Kidney (tissue), 22 donors: ENCODE measurements at places on chromosomes 13 and 19. TPM values are rescaled to one million over a fixed set of nuclear protein-coding genes. Genes with fewer than 3 reads are reported as not detected.
A peak's percentile ranks its signal among the peaks of the same experiment; 100 is the strongest.

ANKLE1 gene
- 0.54 TPM for total RNA-seq

NAPSA gene
- 217 TPM for total RNA-seq

ZNF613 gene
- total RNA-seq: 6.9 TPM

MCEMP1 gene
- total RNA-seq: 0.38 TPM

- no peak for DNase-seq
Measured at GRCh38 chr19:11017275-11018035, 56.6 kb downstream of the SMARCA4 start.

- DNase-seq: no peak
Measured at GRCh38 chr19:38375748-38376147, 1.4 kb downstream of the PSMD8 start.

GRCh38 chr13:30142486-30143211, 164.7 kb downstream of the KATNAL1 start:
- DNase-seq: peak; percentile 75

DNA sequence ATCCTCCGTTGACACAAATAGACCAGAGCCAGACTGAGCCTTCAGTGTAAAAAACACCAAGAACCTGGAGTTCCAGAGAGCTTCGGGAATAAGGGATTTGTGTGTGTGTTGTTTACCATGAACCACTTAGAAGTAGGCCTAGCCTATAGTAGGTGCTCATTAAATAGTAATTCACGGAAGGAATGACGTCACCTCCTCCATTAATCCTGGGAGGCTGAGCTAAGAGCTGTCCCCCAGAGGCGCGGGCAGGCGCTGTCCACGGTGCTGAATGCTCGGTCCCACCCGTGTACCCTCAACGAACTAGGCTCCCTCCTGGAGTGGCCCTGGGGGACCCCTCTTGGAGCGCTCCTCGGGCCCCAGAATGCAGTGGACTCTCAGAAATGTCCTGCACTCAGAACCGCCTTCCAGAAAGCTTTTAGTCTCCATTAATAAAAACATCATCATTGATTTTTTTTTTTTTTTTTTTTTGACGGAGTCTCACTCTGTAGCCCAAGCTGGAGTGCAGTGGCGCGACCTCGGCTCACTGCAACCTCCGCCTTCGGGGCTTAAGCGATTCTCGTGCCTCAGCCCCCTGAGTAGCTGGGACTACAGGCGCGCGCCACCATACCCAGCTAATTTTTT, 6.5 kb downstream of the UNC13A start:
- DNase-seq: peak; percentile 61

TLE2 gene
- 76.6 TPM for total RNA-seq

GRCh38 chr13:85974608-85975366, 175.6 kb upstream of the SLITRK6 start:
- no peak for DNase-seq

GRCh38 chr19:17347877-17348276, 10.5 kb downstream of the GTPBP3 start:
- no peak for DNase-seq

DNA sequence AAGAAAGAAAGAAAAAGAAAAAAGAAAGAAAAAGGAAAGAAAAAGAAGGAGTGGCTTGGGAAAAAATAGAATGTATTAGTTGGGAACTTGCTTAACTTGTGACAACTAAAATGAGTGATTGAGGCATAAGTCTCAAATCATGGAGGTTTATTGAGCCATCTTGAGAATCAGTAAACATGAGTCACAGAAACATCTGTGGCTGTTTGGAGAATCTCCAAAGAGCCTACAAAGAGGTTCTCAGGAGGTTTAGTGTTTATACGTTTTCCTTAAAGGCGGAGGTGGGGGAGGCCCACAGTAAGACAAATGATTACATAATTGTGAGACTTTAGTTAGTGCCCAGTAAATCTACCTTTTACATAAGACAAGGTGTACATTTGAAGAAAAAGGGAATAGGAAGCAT, 38.6 kb downstream of the WDR87 start:
- DNase-seq: no peak

TGDS gene
- 12.2 TPM for total RNA-seq

DNA sequence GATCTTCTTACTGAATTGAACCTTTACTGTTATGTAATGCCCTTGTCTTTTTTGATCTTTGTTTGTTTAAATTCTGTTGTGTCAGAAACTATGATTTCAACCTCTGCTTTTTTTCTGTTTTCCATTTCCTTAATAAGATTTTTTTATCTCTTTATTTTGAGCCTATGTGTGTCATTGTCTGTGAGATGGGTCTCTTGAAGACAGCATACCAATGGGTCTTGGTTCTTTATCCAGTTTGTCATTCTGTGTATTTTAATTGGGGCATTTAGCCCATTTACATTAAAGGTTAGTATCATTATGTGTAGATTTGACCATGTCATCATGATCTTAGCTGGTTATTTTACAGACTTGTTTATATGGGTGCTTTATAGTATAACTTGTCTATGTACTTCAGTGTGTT, 1803.3 kb downstream of the SLITRK5 start:
- no peak for DNase-seq

ATP4A gene
- not detected for total RNA-seq

DNA sequence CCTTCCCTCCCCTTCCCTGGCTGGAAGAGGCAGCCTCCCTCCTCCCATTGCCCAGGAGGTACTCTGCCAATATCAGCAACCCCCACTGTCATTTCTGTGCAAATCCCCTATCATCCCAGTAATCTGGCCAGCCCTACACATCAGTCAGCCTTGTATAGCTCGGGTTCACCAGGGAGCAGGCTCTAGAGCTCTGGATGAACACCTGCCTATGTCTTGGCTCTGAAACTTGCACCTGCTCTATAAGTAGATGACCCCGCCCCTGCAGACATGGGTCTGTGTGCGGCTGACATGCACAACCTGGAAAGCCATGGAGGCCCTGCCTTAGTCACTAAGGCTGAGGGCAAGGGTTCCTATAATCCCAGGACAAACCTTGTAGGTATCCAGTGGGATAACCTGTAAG, 1042.9 kb downstream of the UQCRFS1 start:
- no peak for DNase-seq

DNA sequence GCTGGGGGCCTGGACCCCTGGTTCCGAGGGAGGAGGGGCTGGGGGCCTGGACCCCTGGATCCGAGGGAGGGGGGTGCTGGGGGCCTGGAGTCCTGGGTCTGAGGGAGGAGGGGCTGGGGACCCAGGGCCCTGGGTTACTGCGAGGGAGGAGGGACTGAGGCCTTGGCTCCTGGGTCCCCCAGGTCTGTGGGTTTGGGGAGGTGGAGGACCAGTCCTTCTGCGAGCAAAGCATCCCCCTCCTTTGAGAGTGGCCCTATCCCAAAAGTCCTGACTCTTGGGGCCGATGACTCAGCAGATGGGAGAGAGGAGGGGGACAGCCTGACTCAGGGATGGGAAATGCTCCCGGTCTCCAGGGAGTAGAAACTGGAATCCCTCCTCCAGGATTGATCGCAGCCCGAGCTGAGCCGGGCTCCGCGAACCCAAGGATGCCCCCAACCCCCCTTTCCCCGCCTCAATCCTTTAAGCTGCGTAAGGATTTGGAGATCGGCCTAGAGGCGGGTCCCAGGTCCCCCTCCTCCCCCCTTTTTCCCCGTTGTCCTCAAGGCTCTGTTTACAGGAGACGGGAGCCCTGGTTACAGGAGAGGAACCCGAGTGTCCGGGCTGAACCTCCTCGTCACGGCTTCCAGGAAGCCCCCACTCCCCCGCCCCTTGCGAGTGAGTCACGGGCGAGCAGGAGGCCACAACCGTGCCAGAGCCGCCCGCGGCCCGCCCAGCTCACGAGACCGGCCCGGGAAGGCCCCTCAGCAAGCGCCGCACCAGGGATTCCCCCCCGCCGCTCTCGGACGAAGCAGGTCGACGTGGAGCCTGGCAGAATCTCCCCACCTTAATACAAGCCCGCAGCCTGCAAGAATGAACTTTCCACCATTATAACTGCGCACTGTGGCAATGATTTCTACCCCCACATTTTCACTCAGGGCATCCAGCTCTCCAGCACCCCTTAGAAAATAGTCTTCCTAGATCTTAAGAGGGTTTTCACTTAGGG, 3.0 kb upstream of the ZFP36 start:
- peak; percentile 91 for DNase-seq

GRCh38 chr13:25990801-25991200, 61.0 kb downstream of the SHISA2 start:
- peak; percentile 75 for DNase-seq

GRCh38 chr13:80428349-80429096, 87.6 kb upstream of the SPRY2 start:
- DNase-seq: no peak

DNA sequence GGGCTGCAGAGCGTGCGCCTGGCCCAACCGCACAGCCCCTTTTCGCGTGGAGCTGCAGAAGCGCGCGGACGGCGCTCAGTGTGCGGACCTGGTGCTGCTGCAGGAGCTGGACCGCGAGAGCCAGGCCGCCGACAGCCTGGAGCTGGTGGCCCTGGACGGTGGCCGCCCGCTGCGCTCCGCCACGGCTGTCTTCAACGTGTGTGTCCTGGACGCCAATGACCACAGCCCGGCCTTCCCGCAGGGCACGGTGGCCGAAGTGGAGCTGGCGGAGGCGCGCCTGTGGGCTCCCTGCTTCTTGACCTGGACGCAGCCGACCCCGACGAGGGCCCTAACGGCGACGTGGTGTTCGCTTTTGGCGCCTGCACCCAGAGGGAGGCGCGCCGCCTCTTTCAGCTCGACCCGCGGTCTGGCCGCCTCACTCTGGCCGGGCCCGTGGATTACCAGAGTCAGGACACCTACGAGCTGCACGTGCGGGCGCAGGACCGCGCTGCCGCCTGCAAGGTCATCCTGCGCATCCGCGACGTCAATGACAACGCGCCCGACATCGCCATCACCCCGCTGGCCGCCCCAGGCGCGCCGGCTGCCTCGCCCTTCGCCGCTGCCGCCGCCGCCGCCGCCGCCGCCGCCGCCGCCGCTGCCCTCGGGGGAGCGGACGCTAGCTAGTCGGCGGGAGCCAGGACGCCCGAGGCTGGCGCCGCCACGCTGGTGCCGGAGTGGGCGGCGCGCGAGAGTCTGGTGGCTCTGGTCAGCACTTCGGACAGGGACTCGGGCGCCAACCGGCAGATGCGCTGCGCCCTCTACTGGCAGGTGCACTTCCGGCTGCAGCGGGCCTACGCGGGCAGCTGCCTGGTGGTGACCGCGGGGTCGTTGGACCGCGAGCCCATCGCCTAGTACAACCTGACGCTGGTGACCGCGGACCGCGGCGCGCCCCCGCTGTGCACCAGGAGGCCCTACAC, 172.2 kb downstream of the OLFM4 start:
- DNase-seq: peak; percentile 67

- DNase-seq: peak; percentile 65
Measured at GRCh38 chr19:19342086-19343015, 21.7 kb downstream of the MAU2 start.

DNA sequence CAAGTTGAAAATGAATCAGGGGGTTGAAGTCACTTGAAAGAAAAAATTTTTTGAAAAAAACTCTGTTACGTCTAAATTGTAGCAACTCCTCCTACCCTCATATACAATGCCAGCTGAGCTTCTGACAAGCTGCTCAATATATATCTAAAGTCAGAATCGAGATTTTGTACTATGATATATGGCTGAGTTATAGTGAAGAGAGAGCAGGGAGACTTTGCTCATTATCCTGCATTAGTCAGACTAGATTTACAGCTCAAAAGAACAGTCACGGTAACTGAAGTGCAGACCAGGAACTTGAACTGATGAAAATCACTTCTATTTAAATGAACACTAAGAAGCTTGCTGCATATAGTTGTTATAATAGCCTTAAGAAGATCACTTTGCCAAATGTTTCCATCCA, 153.1 kb downstream of the LACC1 start:
- no peak for DNase-seq

DNA sequence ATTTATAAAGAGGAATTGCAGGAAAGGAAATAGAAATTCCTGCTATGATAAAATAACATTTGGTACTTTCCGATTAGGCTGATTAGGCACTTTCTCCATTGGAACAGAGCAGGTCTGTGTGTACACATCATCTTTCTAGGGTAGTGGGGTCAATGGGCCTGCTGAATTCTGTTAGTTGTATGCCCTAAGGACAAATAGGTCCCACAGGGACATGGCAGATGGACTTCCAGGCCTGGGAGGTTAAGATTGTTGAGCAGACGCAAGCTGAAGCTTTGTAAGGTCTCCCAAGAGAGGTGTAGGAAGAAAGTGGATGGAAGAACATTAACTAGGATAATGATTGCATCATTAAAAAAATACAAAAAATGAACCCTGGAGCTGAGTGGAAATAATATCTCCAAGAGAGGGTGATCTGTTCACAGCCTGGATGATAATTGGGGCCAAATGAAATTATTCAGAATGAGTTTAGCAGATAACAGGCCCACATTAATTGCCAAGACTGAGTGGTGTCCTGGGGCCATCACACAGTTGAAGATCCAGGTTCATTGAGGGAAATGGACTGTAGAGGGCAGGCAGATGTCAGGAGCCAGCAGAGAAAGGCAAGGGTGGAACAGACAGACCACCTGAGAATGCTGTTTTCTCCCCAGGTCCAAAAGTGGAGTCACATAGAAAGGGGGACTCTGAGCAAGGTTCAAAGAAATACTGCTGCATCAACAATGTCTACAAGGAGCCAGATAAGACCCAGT, 215.1 kb downstream of the DNAJC15 start:
- DNase-seq: no peak

GRCh38 chr13:50911081-50911631, 1.6 kb downstream of the RNASEH2B start:
- DNase-seq: no peak

DNA sequence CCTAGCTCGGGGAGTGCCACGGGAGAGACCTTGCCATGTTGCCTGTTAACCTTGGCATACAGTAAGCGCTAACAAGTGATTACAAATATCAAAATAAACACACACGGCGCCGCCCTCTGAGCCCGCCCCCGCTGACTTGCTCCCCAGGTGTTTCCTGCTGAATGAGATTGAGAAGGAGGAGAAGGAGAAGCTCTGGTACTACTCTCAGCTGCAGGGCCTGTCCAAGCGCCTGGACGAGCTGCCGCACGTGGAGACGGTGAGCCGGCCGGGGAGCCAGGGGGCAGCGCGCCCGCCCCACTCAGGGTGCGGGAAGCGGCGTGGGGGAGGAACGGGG, 5.0 kb downstream of the APC2 start:
- DNase-seq: no peak

GRCh38 chr19:55117663-55118391, 390 bp upstream of the PPP1R12C start:
- DNase-seq: peak; percentile 100

IGFL2 gene
- total RNA-seq: not detected

NCCRP1 gene
- total RNA-seq: 0.60 TPM

DNA sequence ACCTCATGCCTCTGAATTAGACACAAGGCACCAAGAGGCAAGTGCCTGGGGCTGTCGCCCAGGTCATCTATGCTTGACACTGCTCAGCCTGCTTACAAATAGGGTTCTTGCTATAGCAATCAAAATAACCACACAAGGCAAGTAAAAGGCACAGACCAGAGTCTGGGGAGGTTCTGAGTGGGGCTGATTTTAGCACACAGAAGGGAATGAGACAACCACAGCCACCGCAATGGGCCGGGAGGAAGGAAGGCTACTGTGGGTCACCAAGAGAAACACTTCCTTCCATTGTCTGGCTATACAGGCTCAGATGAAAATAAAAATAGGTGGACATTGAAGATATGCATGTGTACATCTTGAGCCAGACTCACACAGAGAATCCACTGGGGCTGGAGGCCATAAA, 159.1 kb downstream of the DLEU7 start:
- no peak for DNase-seq

- no peak for DNase-seq
Measured at GRCh38 chr13:79435561-79435990, 29.5 kb upstream of the RBM26 start.

GARIN5A gene
- 2.0 TPM for total RNA-seq

- no peak for DNase-seq
Measured at GRCh38 chr13:107942030-107942617, 273.2 kb downstream of the LIG4 start.
